Esophagus squamous epithelium (tissue), 5 donors: ENCODE measurements at places on chromosomes 4 and X.

- no peak for DNase-seq
These were observed 80.5 kb downstream of the STAG2 start for GRCh38 chrX:124042042-124042441.

GRCh38 chrX:63967551-63967950 is 182.5 kb upstream of the ARHGEF9 start:
- no peak for DNase-seq

DNA sequence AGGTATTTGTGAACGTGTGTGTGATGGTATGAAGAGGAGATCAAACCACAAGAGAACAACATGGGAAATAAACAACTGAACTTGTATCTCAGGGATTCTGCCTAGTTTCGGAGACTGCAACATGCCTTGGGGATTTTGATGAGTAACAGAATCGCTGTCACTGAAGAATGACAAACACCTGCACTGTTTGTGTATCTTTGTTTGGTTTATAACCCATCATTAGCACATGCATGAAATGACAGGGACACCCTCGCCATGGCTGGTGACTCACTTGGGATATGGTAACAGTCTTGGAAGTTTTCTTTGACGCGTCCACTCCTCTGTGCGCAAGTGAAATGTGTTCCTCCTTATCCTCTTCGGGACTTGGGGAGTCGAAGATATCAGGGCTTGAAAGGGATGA is 30.3 kb upstream of the MAP3K15 start:
- DNase-seq: no peak

- no peak for DNase-seq
These were observed 105.0 kb downstream of the AREG start for GRCh38 chr4:74549936-74550335.

DNA sequence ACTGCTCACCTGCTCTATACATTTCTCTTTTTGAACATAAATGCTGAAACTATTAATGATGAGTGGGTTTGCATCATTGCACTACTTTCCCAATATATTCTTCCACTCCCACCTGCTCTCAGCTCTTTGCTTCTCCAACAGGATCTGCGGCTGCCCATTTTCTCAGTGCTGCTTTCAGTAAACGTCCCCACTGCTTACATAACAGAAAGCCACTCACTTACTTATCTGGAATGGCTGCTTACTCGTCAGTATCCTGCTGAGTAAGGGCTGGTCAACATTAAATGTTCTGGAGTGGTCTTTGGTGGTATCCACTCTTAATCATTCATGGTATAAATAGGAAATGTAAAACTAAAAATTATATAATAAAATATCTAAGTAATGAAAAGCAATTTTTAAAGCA is 112.8 kb upstream of the HPF1 start:
- no peak for DNase-seq

DNA sequence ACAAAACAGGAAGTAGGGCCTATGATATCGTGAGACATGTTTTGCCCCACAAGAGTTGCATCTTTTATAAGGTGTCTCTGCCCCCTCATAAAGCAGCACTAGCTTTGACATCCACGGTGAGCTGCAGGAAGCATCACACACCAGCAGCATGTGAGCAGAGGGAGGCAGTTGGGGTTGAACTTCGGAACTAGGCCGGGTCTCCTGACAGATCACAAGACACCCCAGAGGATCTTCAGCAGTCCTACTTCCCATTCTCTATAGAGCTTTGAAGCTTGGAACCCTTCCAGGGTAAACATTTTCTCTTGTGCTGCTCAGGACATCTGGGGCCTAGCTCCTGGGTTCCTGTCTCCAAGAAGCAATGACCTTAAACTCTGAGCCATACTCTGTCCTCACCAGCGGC is 27.5 kb downstream of the YY2 start:
- no peak for DNase-seq

DNA sequence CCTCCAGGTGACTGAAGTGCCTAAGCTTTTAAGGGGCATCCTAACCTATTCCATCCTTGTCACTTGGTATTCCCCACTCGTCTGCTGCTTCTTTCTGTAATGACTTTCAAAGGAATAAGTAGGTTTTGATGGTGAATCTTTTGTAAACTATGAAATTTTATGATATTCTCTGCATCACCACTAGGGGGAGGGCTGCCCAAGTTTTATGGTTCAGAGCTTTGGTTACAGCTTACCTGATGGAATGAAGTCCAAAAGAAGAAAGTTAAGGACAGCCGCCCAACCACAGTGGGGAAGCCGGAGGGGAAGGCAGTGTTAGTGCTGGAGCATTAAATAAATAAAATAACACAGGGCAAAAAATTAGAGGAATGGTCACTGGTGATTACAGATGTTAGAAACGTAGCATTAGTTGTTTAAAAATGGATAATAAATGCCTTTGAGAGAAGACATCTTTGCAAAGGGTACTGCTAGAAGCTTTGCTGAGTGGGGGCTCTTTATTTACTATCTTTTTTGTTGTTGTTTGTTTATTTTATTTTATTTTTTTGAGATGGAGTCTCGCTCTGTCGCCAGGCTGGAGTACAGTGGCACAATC is 204.9 kb downstream of the GBA3 start:
- DNase-seq: no peak

DNA sequence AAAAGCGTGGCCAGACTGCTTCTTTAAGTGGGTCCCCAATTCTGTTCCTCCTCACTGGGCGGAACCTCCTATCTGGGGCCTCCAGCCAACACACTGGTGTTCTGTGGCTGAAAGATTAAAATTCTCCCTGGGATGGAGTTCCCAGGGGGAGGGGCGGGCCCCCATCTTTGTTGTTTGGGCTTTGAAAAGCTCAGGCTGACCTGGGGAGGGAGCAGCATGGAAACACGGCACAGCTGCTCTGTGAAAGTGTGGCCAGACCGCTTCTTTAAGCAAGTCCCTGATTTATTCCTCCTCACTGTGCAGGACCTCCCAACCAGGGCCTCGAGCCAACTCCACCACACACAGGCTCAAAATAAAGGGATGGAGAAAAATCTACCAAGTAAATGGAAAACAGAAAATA is 219.5 kb downstream of the TMEM47 start:
- no peak for DNase-seq

DNA sequence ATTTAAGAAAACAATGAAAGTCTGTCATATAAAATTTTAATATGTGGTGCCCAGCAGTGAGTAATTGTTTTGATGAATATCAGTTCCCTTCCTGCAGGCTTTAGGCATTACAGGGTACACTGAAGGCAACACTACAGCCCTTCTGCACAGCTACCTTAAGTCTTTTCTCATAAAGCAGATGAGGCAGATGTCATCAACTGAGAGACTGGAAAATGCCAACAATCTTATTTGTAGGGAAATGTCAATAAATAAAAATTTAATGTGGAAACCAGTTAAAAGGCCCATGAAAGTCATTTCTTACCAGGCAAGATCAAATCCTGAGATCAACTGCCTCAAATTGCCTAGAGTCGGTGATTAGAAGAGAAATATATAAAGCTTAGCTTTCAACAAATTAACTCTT is 193.4 kb upstream of the NWD2 start:
- DNase-seq: no peak

- no peak for DNase-seq
These were observed 48.8 kb downstream of the CLDN34 start for GRCh38 chrX:10015723-10016518.

DNA sequence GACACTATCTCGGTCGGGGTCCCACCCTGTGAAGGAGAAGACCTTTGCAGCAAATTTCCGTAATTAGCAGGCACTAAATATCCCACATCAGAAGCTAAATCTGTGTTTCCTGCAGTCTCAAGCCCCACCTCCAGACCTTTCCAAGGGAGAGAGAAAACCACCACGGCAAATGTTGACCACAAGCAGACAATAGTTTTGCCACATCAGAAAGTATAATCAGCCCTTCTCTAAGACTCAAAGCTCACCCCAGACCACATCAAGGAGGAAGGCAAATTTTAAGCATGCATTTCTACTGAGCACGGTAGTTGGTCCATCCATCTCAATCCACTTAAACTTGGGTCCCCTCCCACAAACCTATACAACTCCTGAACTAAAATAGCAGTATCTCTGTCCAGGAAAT is 398.5 kb downstream of the GPM6A start:
- no peak for DNase-seq

GRCh38 chr4:87109121-87109520 is 111.3 kb downstream of the KLHL8 start:
- DNase-seq: no peak

- no peak for DNase-seq
These were observed 23.7 kb upstream of the GLRA2 start for GRCh38 chrX:14505648-14506047.
